NCI-H187 treated with DMSO at 0.1 percent for 48 hours (cell line): ENCODE measurements at places on chromosomes 1 and 21.

- no peak for DNase-seq
Measured at GRCh38 chr1:204199579-204199978, 3.3 kb upstream of the KISS1 start.

- DNase-seq, result no peak
Measured at GRCh38 chr1:180444522-180444921, 57.9 kb downstream of the ACBD6 start.

DNA sequence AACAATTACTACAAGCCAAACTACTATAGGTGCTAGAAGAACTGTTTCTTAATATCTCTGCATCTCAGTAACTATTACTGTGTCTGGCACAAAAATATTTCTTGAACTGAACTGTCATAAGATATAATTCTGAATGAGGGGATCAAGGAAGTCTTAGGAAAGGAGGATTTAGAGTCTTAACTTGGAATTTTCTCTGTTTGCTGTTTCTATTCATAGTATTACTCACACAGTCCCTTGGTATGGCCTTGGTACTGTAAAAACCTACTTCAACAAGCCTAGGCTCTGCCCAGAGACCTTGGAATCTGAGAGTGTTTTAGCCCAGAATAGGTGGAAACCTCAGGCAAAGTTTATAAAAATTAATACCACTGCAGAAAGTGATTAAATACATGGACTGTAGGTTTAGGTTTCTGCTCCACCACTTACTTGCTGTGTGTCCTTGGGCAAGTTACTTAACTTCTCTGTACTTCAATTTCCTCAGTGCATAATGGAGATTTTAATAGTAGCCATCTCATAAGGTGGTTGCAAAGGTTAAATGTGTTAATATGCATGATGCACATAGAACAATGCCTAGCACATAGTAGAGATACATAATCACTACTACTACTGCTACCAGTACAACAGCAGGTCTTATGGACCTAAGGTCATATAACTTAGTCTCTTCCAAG lies 87.4 kb upstream of the NFIA start:
- no peak for DNase-seq

GRCh38 chr1:160844447-160845232 lies 18.0 kb downstream of the CD244 start:
- no peak for DNase-seq

GRCh38 chr1:185157599-185158412 lies 839 bp downstream of the SWT1 start:
- DNase-seq, result no peak

DNA sequence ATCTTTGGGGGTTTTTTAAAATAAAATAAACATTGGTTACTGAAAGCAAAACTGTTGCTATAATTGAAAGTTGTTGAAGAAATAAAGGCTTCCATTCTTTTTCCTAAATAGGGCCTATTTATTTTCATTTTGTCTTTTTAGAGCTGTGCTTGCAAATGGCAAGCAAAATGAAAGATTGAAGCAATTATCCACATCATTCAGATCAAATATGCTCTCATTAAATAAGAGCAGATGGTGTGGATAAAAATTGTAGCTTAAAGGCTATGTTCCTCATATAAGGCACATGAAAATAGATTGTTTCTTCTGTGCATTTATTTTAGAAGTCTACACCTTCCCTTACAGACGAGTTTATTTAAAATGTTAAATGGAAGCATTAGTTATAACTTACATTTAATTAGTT lies 1317.7 kb downstream of the MRPL39 start:
- DNase-seq, result no peak
